ENCODE measurements at places on chromosomes 4 and X.

- no peak for DNase-seq
These were observed 444.8 kb upstream of the SLIT2 start for GRCh38 chr4:19806865-19807264.

GRCh38 chrX:110745288-110745687 lies 50.3 kb downstream of the CHRDL1 start:
- no peak for DNase-seq

- no peak for DNase-seq
These were observed 591.0 kb downstream of the ANKRD50 start for GRCh38 chr4:124121461-124121971.

DNA sequence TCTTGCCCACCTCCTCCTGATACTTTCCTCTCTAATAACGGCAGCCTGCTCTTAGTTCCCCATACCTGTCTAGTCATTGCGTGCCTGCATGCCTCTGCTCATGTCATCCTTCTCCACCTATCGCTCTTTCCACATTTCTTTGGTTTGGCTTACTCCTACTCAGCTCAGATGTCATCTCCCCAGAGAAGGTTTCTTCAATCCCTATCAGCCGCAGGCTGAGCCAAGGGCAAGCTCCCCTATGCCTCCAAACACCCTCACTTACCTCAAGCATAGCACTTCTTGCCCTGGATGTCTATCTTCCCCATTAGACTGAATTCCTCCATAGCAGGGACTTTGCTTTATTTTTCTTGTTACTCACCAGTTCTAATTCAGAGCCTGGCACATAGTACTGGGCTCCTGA lies 26.6 kb downstream of the FRMD7 start:
- no peak for DNase-seq

DNA sequence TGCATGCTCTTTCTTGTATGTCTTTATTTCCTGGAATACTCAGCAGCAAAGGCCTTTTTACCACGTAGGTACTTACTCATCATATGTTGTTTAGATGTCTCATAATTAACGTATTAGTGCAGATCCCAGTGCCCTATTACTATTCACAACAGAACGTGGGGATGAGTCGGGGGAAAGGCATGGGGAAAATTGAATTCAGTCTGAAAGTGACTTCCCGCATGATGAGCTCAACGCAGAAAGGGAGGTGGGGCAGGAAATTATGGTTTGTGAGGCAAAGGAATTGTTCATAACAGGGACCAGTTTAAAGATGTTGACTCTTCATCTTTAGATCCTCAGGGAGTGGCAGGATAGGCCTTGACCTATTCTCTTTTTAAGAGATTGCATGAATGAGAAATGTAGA lies 2.0 kb upstream of the TMPRSS11D start:
- DNase-seq, result no peak

DNA sequence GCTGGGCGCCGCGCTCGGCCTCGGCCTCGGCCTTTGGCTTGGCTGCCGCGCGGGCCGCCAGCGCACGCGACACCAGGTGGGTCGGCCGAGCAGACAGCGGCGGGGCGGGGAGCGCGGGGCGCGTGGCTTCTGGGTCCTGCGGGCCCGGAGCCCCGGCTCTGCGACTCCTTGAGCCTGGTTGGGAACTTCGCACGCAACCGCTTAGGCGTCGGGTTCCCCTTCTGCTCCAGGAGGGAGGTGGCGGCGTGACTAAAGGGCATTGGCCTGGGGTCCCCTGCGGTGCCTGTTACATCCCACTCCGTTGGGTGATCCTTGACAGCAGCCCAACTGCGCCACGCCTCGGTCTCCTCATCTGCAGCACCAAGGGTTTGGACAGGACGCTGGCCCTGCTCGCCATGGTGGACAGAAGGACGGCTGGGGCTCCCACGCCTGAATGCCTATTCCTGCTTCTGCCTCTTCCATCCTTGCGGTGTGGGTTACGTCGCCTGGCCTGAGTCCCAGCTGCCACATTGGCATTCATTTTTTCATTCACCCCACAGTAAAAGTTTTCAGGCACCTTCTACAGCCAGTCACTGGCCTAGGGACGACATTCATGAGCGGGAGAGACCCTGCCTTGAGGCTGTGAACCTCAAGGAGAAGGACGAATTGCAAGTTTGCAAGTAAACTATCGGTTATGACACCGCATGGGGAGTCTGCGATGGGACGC lies 631 bp downstream of the EVC start:
- DNase-seq, result no peak

GRCh38 chr4:116389139-116389538 lies 696.2 kb downstream of the TRAM1L1 start:
- DNase-seq, result no peak

GRCh38 chr4:138697851-138698250 lies 317.7 kb upstream of the NOCT start:
- DNase-seq, result no peak

GRCh38 chr4:6550821-6551220 lies 24.2 kb upstream of the MAN2B2 start:
- no peak for DNase-seq

DNA sequence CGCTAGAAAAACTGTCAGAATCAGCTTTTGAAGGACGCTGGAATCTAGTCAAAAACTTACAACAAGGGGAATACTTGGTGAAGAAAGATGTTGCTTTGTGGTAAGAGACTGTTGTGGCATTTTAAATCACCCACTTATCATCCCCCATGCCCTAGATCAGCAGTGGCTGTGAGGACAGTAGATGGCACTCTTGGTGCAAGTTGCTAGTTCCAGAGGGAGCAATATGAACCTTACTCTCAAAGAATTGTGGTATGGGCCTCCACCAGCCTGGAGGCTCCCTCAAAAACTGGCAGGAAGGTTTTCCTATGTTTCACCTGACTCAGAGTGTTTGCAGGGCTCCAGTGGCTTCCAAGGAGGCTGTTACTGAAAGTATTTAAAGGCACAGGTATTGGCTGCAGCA lies 37.7 kb upstream of the SLC16A2 start:
- no peak for DNase-seq

- DNase-seq, result no peak
These were observed 50.9 kb upstream of the BCOR start for GRCh38 chrX:40148385-40149285.

Measured in effector CD8-positive, alpha-beta T cell (primary cell).